Activated T-cell treated with anti-CD3 and anti-CD28 coated beads, Interleukin-2, amount 50 U/mL, for 48 hours (primary cell): ENCODE measurements at places on chromosomes 5 and 9.

DNA sequence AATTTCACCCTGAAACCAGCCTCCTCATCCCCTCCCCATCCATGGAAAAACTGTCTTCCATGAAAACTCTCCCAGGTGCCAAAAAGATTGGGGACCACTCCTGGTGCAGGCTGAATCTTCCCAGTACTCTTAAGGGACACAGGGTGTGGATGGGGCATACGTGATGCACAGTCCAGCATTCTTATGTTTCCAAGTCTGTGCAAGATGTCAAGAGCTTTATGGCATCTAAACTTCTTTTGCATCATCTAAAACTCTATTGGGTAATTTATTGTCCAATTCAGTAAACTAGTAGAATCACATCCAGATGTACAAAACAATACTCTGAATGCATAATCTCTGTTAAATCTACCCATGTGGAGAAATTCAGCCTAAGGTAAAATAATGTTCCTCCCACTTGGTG is 9.3 kb upstream of the FGD3 start:
- no peak for DNase-seq

DNA sequence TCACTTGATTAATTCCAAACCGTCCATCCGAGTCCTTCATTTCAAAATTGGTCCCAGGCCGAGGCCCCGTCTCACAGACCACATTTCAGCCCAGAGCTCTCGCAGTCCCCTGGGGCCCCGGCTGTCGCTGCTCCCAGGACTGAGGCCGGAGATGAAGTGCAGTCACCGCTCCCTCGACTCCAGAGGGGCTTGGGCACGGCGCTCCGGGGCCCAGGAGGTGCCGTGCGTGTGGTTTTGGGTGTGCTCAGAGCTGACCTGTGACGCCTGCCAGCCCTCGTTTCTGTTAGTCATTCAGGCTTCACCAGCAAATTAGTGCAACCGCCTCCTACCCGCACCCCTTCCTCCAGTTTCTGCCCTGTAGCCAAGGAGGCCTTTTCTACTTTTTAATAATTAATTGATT is 48.7 kb upstream of the PHYKPL start:
- no peak for DNase-seq

DNA sequence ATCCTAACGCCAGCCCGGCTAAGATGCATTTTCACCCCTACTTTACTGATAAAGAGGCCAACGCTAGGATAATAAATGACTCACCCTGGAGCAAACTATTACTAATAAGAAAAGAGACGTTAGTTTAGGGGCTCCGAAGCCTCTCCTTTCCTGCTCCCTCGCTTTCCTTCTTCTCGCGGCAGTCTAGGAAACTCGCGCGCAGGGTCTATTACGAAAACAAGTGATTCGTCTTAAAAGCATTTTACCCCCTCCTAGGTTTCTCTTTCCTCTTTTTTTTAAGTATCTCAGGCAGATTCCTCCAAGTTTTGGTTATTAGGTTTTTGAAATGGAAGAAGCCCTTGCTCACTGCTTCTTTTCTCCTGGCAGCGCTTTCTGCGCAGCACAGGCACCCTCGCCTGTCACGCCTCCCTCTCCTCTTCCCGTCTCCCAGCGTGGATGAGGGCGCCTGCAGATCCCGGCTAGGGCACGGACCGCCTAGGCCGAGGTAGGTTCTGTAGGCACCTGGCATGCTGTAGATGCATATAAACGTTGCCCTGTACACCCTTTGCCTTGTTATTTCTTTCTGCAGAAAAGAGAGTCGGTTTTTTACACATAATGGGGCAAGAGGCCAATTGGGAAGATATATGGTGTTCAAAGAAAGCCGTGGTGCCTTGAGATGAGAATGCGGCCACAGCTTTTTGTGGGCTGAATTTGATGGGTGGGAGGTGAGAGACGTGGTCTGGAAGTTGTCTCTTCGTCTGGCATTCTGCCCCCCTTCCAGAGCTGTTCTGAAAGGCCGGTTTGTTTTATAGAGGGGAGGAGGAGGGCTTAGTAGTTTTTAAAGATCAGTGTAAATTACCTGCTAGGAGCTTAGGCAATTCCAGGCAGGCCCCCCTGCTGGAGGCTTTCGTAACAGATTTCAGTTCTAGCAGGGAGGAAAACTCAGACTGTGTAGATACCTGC is 983 bp downstream of the GCNT1 start:
- peak; percentile 32 for DNase-seq

GRCh38 chr5:141574122-141574510 is 44.7 kb downstream of the DIAPH1 start:
- no peak for DNase-seq

DNA sequence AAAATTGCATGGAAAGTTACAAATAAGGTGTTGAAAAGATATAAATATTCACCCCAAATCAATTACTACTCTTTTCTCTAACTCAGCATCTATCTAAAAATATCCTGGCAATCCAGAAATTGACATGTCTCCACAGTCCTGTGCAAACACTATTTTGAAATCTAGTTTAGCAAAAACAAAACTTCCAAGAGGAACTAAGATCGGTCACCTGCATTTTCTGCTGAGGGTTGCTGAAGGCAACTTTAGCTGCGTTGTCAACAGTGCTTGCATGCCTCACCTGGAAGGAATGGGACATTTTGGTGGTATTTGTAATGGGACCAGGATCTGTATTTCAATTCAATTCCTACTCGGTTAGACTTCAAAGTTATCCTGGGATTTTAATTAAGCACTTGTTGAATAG is 398.3 kb downstream of the NTRK2 start:
- no peak for DNase-seq

- DNase-seq = no peak
Observed at GRCh38 chr5:74288448-74289108, 351.9 kb downstream of the ENC1 start.

GRCh38 chr5:166767858-166768257 is 1523.6 kb upstream of the WWC1 start:
- DNase-seq = no peak

DNA sequence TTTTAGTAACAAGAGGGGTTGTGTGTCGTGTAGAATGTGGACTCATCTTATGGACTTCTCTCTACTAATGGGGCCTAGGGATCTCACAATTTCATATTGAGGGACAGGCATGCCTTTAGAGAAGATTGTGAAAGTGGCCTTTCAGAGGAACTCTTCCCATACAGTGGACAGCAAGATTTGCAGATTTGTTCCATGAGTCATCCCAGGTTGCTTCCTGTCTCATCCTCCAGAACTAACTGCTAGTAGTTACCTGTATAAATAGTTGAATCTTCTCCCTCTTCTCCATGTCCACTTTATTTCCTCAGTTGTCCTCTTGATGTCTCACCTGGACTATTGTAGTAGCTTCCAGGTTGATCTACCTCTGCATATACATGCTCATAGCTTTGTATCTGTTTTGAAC is 997.5 kb upstream of the CTNND2 start:
- DNase-seq = no peak

GRCh38 chr9:97487107-97487506 is 14.4 kb upstream of the TMOD1 start:
- DNase-seq = no peak

DNA sequence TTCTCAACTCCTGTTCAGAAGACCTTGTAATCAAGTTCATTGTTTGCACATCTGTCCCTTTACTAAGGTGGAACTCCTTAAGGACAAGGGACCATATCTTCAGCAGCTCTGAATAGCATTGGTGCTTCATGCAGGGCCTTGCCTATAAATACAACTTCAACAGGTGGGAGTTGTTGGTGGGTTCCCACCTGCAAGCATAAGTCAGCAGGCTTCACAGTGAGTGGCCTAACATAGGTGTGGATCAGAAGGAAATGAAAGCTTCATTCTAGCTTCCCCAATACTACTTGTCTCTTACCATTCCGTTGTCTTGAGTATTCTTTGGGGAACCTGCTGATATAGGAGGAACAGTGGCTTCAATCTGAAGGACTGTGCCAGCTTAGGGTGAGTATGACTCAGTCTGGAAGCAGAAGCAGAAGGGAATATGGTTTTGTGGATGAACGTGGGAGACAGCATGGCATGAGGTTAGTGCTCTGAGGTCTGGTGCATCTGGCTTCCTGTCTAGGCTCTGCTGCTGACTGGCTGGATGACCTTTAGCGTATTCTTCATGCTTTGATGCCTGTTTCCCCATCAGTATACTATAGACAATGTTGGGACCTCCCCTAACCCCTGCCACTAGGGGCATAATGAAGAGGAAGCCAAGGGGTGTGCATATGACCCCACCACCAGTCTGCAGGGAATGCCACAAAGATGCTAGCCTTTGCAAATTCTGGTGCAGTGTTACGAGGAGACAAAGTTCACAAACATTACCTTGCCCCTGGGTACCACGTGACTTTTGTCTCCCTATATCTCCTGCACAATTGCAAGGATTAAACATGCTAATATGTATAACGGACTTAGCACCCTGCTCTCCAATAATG is 192.3 kb downstream of the PALM2AKAP2 start:
- DNase-seq = peak; percentile 39

GRCh38 chr9:37371565-37372464 is 50.7 kb upstream of the GRHPR start:
- DNase-seq = no peak

DNA sequence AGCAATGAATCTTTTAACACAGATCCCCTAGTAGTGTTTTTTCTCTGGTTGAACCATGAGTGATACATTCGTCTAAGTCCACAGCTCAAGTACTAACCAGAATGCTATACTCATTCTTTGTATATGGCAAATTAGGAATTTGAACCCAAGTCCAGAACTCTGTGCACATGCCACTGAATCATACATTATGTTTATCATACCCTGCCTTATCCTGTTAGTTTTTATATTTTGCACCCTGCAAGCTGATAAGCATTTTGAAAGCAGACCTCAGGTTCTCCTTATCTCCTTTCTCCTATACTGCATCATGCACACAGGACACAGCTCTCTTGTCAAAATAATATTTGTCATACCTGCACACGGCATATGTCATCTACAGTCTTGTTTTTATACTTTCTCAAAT is 54.6 kb upstream of the ELL2 start:
- no peak for DNase-seq

- DNase-seq = no peak
Observed at GRCh38 chr9:119967867-119968535, 598.8 kb upstream of the BRINP1 start.

DNA sequence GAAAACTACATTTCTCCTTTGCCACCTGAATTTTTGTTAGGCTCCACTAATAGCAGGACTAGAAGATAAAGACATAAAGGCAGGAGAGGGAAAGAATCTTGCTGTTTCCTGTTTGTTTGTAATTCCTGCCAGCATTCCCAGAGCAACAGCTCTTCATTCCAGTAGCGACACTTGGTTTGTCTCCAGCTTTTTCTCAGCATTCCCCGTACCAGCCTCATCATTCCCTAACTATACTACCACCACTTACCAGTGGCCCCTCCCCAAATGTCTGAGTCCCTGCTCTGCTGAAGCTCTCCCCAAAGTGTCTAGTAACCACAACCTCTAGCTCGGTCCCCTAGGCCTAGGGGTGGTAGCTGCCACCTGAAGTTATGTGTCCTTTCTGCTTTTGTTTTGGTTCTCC is 18.6 kb downstream of the CETN3 start:
- no peak for DNase-seq

- no peak for DNase-seq
Observed at GRCh38 chr9:84230355-84231145, 110.0 kb downstream of the SLC28A3 start.

- no peak for DNase-seq
Observed at GRCh38 chr5:32506201-32506661, 61.7 kb upstream of the ZFR start.

GRCh38 chr5:27093279-27093678 is 54.9 kb upstream of the CDH9 start:
- no peak for DNase-seq

DNA sequence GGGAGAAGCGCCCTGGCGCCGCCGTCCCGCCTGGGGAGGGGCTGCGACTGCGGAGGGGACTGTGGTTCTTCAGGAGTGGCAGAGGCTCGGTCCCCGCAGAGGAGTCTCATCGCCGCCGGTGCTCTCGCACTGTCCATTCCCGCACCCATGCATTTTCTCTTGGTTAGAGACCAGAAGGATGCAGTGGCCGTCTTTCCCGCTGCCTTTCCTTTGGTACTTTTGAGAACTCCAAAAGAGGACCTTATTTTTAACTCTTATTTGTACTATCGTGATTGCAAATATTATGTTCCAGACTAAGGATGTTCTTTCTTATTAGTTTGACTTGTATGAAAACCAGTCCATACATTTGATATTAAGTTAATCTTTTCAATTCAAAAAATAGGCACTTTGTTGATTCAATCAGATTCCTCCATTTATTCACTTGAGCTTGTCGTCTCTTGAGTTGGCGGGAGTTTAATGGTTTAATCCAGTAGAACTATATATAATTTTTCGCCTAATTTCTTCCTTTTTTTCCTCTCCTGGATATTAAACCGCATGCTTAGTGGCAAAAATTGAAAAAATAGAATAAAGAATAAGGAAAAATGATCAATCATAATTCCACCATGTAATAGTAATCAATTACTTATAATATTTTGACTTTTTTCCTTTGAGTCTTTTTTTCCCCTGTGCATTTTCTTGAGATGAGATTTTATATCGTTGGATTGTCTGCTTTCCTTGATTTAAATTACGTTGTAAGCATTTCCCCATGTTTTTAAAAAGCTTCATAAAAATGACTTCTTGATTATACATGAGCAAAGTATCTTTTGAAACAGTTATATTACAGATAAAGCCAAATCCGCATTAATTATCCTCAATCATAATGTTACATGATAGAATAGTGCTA is 861 bp downstream of the ZFYVE16 start:
- no peak for DNase-seq

- DNase-seq = no peak
Observed at GRCh38 chr5:93569300-93570160, 11.5 kb downstream of the NR2F1-AS1 start.

- DNase-seq = no peak
Observed at GRCh38 chr5:36691696-36692371, 85.4 kb downstream of the SLC1A3 start.

DNA sequence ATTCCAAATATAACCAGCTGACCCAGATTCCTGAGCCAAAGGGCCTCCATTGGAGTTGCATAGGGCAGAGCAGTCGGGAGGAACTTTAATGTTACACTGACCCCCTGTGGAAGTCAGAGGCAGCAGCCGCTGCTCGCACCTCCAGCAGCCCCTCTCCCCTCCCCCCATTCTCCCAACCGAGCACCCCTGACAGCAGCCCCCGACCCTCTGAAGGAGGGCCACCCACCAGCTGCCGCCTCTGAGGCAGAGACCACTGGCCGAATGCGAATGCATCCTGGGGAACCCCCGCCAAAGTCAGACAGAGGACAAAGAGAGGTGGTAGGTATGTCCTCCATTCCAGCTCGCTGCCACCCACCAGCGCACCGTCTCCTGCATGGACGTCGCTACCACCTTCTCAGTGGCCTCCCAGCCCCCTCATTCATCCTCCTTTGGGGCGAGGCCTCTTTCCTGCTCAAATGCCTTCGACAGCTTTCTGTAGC is 231.0 kb downstream of the CDK5RAP2 start:
- peak; percentile 42 for DNase-seq

- DNase-seq = no peak
Observed at GRCh38 chr5:56126487-56127179, 106.5 kb downstream of the ANKRD55 start.
